8988T (cell line): ENCODE measurements at places on chromosomes 7 and 10.

DNA sequence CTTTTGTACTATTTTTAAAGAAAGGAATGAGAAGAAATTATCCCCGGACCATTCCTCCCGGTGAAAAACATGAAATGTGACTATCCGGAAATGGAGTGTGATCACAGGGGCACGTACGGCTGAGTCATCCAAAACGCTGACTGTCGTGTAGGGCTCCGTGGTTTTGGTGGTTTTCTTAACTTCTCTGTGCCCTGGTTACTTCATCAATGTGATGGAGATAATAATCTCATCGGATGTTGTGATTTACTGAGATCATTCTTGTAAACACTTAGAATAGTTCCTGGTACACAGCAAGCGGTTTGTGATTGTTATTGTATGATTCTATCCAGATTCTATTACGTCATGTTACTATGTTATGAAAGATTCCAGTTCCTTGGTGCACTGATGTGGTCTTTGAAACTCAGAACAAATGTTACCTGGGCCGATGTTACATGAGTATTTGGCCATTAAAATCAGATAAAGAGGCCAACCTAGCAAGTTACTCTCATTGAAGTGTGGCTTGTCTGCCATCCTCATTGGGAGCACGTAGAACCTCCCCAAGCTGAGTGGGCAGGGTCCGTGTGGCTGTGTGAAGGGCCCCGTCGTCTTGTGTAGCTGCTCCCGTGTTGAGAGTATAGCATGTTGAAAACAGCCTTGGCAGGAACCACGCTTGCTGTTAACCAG lies 99.5 kb downstream of the CAMK1D start:
- DNase-seq: no peak

DNA sequence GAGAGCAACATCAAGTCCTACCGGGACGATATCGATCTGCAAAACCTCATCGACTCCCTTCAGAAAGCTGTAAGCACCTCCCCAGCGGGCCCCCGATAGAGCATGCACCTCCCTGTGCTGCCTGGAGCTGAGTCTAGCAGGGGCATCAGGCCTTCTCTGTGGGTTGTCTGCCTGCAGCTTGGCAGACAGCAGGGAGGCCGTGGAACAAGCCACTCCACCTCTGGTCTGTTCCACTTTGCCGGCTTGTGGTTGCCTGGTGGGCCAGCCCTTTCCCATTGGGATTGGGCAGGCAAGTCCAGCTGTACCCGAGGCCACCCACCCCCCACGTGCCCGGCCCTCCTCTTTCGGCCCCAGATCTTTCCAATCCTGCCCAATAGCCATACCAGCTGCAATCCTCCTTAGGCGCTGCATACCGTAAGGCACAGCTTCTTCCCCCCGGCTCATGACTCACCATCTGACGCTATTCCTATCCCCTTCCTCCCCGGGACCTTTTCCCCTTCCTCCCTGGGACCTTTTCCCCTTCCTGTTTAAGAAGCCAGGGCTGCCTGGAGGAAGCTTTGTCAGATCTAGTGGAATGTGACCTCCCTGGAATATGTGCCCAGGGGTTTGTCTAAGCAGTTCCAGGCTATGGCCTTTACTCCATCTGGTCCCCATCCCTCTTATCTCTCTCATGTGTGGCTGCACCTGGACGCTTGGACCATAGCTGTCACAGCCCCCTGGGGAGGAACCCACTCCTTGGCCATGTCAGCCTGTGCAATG lies 28.1 kb upstream of the SH2D4B start:
- DNase-seq: peak; percentile 87

GRCh38 chr10:60914690-60915141 lies 29.3 kb downstream of the RHOBTB1 start:
- no peak for DNase-seq

- DNase-seq: no peak
These were observed 65.4 kb downstream of the CFAP46 start for GRCh38 chr10:132876993-132877431.

DNA sequence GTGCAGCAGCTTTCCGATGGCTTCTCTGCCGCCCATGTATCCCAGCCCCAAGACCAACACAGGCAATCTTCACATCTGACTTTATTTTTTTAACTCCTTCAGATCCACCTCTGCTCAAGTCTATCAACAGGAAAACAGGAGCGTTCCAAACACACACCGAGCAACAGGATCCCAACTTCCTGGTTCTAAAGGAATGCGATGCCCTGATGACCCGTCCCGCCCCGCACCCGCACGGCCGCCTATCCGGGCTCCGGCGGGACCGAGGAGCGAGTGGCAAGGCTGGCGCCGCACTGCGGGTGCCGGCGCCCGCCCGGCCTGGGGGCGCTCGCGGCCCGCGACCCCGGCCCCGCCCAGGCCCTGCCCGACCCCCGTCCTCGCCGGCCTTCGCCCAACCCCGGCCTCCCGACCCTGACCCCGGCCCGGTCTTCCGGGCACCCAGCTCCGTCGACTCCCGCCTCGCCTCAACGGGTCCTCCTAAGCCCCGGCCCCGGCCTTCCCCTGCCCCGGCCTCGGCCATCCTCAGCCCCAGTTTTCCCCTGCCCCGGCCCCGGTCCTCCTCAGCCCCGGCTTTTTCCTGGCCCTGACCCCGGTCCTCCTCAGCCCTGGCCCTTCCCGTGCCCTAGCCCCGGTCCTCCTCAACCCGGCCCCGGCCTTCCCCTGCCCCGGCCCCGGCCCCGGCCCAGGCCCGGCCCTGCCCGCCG lies 730 bp downstream of the LARP4B start:
- DNase-seq: peak; percentile 39

DNA sequence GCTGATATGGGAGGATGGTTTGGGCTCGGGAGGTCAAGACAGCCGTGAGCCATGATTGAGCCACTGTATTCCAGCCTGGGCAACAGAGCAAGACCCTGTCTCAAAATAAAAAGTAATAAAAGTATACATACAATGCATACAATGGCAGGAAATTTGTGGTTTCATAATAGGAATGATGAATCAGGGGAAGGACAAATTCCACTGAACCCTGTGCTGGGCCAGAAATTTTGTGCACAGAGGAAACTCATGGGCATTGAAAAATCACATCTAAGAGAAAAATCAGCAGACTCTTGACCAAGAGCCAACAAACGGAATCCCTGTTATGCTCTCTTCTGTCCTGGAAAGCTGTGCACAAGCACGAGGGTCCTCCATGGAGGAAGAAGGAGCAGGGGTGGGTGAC lies 35.1 kb downstream of the SEM1 start:
- DNase-seq: no peak

DNA sequence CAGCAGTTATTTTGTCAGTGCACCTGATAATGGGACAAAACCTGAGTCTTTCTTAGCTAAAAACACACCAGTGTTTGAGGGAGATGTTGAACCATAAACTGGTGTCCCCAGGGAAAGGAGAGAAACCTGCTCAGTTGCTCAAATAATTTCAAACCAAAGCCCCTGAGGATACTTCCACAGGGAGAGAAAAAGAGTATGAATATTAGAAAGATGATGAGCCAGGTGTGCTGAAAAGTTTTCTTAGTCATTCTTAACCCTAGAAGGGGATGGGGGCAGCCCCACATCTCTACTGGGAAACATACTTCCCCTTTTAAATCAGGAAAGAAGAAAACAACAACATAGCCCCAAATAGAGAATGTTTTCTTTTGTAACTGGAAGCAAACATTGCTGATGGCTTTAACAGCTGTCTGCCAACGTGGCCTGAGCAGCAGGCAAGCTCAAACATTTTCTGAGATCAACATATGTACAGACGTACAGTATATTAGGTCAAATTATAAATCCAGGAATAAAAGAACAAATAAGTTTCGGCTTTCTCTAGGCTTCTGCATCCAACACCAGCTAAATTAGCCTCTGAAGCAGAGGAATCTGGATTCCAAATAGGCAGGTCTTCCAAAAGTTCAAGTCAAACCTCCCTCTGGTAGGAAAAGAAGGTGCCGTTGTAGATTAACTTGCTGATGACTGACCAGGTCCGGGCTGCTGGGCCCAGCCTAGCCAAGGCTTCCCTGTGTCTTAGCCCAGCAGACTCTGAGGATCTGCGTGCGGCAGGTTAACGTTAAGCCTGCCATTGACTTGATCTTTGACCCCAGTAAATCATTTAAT lies 30.5 kb upstream of the FBXW4 start:
- DNase-seq: no peak

DNA sequence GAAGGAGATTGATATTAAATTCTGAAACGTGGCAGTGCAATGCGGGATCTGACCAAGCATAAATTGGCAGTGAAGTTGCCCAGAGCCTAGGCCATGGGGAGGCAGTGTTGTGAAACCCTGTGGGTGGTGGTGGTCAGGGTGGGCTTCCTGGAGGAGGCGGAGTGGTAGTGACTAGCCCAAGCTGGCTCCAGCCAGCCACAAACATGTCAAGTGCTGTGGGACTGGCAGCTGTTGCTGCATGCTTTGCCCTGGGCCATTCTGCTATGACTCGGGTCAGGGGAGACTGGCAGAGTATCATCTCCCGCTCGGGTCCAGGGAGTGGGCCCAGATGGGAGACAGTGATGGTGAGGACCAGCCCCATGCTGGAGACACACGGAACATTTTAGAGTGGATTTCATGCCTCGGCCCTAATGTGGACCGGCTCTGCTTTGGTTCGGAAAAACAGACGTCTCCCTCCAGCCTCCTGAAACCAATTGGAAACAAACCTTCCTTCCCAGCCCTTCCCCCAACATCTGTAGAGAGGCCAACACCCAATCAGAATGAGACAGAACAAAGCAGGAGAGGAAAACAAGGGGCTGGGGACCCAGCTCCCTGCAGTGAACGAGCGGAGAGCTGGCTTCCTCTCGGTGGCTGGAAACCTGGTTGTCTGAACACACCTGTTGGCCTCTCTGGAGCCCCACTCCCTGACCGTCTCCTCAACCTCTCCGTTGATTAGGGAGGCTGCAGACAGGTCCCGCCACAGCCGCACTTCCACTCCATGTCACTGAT lies 58.2 kb downstream of the TMEM270 start:
- DNase-seq: no peak

GRCh38 chr10:27723436-27723835 lies 22.2 kb downstream of the MKX start:
- no peak for DNase-seq

- DNase-seq: no peak
These were observed 149.7 kb downstream of the CELF2 start for GRCh38 chr10:11167233-11167966.

DNA sequence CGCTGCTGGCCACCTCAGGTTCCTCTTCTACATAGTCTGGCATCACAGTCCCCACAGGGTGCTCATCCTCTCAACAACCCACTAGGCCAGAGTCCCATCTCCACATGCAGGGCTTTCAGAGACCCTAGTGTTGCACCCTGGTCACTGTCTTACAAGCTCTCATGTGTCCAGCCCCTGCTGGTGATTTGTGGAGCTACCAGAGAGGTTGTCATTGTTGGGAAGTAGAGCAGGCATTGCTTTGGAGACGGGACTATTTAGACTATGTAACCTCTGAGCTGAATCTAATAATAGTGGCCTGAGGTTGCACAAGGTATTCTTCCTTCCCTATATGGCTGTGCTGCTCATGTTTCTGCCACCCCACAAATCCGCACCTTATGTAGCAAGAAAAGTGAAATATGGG lies 135.3 kb upstream of the VWC2 start:
- no peak for DNase-seq

DNA sequence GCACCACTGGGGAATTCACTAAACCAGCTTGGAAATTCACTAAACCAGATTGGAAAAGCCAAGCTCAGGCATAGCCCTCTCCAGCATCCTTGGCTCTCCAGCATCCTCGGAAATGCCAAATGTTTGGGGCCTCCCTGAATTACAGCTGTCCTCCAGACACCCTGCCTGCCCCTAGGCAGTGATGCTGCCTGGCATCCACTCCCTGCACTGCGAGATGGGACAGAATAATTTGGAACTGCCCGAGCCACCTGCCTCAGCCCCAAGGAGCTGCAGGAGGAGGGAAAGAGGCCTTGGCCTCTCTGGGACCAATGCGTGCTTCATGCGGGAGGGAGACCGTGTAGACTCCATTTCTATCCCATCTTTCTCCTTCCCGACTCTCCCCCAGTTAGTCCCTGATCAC lies 64.3 kb downstream of the INSIG1 start:
- no peak for DNase-seq

DNA sequence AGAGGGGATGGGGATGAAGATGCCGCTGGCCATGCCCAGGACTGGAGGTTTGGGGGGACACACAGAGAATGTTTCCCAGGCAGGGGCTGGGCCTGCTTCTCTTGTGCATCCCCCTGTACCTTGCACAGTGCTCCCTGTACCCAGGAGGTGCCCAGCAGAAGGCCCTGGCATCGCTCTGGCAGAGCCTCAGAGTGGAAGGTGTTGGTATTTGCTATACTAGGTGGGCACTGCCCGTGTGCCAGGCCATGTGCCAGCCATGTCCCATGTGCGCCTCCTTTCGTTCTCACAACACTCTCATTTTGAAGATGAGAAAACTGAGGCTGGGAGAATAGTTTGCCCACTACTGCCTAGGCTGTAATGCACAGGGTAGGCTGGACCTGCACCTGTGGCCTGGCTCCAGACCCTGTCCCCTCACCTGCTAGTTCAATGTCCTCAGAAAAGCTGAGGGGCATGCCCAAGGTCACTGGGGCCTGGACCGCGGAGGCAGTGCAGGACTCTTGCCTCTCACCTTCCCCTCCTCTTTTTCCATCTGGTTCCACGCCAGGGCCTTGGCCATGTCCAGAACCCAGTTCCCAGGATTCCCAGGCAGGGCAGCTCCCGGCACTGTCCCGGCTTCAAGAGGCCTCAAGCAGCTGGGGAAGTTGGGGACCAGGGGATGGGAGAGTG lies 64.7 kb downstream of the GOLGA7B start:
- DNase-seq: no peak

DNA sequence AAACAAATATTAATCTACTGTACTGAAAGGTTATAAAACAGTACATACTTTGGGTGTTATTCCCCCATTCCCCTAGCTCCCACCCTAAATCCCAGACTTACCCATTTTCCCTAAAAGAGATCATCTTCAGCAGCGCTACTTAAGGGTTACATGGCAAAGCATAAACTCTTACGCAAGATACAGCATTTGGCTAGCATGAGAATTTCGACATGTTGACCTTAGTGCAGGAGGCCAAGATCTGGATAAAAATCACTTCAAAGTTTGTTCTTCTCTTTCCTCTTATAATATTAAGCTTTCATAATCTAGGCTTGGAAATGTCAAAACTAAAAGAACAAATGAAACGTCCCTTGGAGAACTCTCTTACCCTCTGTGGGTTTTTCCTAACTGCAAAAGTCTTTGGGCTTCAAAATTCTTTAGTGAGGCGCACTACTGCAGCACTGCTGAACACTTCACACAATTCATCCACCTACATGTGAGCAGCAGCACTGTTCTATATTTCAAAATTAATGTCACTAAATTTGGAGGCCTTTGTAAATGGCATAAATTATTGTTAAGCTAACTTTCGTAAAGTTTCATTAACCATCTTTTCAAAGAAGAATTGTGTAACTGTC lies 59.5 kb upstream of the PDLIM1 start:
- no peak for DNase-seq

- DNase-seq: no peak
These were observed 1404.2 kb upstream of the CELF2 start for GRCh38 chr10:9613338-9614075.
